CD8-positive, alpha-beta memory T cell (primary cell): ENCODE measurements at places on chromosomes 1 and 21.

DNA sequence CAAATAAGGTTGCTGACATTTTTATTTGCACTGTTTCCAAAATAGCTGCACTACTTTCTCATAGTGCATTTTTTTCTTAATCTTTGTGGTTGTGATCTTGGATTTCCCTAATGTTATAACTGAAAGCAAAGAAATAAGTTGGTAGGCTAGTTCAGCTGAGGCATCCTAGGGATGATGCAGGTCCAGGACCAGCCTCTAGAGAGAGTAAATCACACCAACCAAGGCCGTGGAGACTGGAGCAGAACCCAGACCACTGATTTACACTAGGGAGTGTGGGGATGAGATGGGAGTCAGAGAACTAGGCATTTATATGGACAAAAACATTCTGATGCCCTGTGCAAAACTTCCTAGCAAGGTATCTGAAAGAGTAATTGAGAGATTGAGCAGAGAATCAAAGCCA is 104.5 kb downstream of the URB2 start:
- DNase-seq, result no peak

- no peak for DNase-seq
Observed at GRCh38 chr1:108082001-108082400, 117.0 kb upstream of the VAV3 start.

DNA sequence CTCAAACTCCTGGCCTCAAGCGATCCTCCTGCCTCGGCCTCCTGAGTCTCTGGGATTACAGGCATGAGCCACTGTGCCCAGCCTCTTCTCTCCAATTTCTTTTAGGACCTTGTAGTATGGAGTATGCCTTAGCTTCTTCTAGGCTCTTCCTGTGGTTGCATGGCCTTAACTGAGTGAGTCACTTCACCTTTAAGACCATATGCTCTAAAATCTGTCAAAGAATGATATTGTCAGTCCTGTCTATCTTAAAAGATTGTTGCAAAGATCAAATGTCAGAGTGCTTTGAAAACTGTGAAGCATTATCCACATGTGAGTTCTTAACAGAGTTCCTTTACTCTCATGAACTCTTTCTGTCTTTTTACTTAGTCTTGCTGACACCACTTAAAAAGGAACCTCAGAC is 37.2 kb downstream of the ATP2B4 start:
- no peak for DNase-seq

GRCh38 chr1:165253818-165254254 is 102.7 kb downstream of the LMX1A start:
- no peak for DNase-seq

DNA sequence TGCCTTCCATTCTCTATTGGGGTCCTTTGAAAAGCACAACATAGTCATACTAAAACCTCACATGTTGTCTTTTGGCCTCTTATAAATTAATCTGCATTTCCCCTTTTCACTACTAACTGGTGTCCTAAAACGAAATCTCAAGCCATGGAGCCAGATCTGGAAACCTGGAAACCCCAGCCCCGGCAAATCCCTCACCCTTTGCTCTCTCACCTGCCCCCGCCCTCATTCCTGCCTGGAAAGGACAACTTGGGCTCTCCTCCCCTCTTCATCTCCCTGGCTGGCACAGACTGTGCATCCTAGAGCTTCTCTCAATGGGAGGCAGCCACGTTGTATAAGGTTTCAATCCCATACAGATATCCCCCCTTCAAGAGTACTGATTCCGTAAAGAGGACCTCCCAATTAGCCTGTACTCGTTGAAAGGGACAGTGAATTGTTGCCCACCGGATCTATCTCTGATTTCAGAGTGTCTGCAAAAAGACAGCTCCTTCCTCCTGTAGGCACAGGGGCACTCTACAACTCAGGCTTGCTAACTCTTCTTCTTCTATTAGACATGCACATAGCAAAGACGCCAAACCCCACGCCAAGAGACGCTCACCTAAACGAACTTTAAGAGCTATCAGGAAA is 1.4 kb downstream of the DUSP10 start:
- DNase-seq, result peak; percentile 5

DNA sequence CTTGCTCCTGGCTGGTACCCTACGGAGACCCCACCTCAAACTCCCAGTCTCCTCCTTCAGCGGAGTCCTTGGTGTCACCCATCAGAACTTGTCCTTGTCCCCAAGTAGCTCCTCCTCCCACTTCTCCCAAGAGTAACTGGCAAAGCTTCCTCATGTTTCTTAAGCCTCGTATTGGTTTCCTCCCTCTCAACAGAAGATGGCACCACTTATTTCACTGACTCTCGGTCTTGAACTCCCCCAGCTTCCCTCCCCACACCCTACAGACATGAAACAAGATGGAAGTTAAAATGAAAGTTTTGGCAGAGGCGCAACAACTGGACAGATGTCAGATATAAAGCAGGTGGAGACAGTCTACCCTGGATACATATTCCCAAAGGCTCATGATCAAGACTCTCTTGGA is 13.4 kb downstream of the RAB7B start:
- DNase-seq, result no peak

GRCh38 chr1:57788313-57788712 is 364.5 kb upstream of the DAB1 start:
- DNase-seq, result no peak

GRCh38 chr1:2595812-2596529 is 9.4 kb downstream of the PRXL2B start:
- DNase-seq, result no peak

GRCh38 chr1:45275054-45275453 is 51.6 kb upstream of the HPDL start:
- DNase-seq, result no peak

GRCh38 chr1:165824269-165824643 is 3.2 kb upstream of the UCK2 start:
- DNase-seq, result no peak
